ENCODE measurements at places on chromosomes 12 and 14.

DNA sequence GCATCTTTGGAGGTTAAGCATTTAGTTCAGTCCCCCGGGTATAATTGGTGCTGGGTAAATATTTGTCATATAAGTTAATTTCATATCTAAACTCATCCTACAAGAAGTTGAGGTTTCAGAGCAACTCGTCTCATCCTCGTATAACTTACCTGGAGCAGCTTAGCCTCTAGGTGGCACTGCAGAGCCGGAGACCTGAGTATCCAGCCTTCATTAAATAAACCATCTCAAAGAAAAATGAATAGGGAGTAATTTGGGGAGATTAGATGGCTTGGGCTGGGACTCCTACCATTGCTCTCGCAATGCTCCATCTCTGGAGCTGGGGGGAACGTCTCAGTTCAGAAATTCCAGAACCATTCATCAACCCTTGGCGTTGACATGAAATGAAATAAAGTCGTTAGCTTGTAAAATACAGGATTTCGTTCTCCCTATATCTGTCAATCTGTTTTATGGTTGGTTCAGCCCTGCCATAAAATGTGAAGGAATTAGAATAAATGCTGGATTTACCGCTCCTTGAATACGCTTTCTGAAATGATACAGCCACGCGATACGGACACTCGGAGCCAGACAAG, 122.9 kb upstream of the TMEM132D start:
- DNase-seq: peak; percentile 17

DNA sequence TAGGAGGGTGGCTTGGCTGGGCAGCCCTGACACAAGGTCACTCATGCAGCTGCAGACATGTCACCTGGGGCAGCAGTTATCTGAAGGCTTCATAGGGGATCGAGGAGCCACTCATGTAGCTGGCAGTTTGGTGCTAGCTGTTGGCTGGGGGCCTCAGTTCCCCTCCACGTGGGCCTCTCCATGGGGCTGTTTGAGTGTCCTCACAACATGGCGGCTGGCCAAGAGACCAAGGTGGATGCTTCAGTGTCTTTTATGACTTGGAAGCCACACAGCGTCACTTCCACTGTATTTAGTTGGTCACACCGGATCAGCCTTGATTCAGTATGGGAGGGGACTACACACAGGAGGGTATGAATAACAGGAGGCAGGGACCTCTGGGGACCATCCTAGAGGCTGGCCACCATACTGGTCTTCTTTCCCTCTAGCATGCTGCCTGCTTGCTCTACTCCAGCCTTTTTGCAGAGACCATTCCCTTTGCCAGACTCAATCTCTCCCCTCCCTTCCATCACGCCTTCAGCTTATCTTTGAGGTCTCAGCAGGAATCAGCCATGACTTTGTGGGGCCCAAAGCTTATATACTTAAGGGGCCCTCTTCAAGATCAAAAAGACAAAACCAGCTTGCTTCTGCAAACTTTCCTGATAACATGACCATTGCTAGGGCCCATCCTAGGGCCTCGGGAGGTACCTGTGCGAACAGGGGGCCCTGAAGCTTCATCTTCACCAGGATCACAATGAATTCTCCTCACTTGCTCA, 53.4 kb downstream of the RPH3A start:
- DNase-seq: no peak

DNA sequence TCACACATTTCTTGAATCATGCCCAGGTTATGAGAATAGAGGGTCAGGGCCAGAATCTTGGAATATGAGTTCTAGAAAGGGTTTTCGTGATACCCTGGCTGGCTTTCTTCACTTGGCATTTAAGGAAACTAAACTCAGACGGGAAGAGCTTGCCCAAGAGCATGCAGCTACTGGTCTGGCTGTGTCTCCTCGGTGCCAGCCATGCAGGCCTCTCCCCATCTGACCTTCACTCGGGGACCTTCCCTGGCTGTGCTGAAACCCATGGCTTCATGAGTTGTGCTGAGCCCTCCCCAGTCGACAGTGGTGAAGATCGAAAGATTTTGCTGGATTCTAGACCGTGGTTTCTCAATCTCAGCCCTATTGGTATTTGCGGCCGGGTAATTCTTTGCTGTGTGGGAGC, 38.0 kb downstream of the FOXN3 start:
- DNase-seq: no peak

DNA sequence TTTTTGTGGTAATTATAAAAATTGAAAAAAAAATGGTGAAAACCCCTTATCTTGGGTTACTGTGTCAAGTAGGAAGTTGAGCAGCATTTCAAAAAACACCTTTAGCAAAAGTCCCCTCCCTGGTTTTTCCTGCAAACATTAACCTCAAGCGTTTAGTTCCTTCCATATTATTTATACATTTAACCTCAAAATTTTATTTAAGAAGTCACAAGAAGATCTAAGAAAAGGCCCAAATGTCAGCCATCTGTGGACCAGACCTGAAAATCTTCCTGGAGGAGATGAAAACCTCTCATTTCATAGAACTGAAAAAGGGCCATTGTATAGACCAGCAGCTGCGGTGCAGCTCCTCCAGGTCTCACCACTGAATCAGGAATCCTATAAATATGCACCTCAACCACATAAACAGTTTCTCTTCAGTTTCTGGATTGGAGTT, 40.4 kb upstream of the BTG1 start:
- DNase-seq: peak; percentile 77

DNA sequence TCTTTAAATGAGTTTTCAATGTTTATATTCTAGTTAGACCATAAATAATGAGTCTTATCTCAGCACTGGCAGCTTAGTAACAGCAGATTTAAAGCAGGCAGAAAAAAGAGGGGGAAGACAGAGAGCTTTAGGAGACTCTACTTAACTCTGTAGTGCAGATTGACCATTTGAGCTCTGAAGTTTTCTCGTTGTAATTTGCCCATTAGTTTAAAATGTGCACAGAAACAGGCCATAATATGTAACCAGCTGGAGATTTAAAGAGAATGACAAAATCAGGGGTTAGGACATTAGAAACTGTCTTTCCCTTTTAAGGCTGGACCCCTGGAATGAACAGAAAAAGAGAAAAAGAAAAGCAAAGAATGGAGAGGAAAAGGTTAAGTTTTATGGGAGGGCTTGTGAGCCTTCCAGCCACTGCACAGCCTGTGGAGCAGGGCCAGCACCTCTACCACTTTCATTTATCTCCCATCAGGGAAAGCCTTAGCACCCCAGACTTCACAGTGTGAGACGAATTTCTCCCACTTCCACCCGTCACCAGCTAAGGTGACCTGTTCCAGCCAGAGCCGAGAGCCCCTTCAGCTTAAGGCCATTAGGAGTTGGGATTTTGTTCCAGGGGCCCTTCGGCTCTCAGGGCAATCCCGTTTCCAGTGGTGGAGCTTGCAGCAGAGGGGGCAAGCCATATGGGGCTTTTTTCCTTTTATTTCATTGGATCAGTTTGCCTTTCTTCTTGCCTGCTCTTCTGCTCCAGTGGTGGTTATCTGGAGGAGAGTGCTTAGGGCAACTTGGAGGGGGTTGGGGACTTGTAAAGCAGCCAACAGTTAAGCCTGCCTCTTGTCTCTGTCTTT, 8.0 kb downstream of the IL22 start:
- DNase-seq: no peak

GRCh38 chr12:27508736-27509431, 15.1 kb upstream of the PPFIBP1 start:
- no peak for DNase-seq

GRCh38 chr14:100298551-100299237, 7.5 kb downstream of the SLC25A29 start:
- no peak for DNase-seq

GRCh38 chr14:59161561-59162175, 26.8 kb upstream of the DAAM1 start:
- DNase-seq: no peak

- no peak for DNase-seq
Observed at GRCh38 chr12:111259231-111259630, 109.7 kb downstream of the PHETA1 start.

GRCh38 chr12:104374071-104374470, 70.5 kb downstream of the EID3 start:
- no peak for DNase-seq

- no peak for DNase-seq
Observed at GRCh38 chr12:113184098-113184899, 979 bp downstream of the DDX54 start.

DNA sequence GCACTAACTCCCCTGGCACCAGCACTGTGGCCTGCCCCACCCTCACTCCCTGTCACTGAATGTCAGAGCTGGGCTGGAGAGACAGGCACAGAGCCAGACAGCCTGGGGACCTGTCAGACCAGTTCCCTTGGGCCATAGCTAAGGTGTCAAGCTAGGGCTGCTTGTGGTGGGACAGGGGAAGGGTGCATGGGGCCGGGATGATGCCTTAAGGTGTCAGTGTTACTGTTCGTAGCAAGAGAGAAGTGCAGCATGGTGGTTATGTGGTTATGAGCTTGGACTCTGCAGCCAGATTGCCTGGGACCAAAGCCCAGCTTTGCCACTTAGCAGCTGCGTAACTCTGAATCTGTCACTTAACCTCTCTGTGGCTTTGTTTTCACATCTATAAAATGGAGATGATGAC, 3.8 kb downstream of the RAPGEF3 start:
- peak; percentile 53 for DNase-seq

DNA sequence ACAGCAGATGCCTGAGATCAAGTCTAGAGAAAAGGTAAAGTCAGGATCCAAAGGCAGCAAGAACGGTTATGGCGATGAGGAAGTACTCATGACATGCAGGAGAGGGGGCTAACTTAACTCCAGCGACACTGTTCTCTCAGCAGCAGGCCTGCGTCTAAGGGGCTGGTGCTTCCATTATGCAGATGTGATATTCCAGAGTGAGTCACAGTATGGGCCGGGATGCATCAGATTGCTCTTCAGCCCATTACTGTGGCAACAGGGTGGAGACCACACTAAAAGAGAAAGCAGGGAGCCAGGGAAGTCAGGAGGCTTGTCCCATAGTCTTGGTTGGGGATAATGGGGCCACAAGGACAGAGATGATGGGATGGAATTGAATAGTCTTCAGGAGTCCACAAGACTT, 151.8 kb upstream of the NTF3 start:
- DNase-seq: no peak

DNA sequence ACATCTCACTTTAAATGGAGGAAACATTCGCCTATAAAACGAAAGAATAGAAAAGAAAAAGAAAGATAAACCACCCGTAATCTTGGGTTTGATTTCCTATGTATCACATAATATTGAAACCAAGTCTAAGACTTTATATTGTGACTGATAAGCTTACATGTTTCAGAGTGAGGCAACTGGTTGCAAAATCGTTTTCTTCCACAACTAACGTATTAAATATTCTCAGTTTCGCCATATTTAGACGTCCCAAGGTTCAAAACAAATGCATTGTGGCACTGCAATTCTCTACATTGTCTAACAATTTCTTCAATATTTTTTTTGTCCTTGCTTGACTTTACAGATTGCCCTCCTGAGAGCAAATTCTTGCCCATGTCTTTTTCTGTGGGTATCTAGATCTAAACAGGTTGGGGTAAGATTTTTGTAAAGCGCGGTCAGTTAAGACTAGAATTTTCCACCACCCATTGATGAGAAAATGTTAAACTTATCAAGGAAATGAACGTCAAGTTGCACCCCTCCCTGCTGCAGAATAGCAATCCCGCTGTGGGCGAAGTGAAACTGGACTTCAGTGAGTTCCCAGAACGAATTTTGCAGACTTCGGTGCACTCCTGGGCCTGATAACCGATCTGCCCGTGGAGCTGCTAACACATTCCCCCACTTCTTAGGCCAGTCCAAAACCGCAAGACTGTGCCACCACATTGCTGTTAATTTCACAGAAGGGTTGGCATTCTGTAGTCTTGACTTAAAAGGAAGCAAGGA, 2.7 kb downstream of the TBX3 start:
- no peak for DNase-seq

DNA sequence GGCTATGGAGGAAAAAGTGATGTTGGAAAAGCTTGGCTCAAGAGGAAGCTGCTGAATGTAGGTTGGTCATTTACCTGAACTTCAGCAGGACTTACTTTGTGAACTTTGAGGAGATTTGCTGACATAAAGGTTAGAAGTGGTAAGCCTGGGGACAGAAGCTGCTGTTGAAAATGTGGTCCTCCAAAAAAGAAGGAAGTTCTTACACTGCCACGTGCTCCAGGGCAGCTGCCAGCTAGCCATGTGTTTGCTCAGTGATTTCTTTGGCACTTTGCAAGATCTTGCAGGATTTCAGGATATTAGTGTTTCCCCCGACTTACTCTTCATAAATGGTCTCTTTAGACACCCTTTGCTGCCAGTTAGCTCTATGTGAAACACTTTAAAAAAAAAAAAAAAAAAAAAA, 14.8 kb upstream of the DYRK2 start:
- no peak for DNase-seq

DNA sequence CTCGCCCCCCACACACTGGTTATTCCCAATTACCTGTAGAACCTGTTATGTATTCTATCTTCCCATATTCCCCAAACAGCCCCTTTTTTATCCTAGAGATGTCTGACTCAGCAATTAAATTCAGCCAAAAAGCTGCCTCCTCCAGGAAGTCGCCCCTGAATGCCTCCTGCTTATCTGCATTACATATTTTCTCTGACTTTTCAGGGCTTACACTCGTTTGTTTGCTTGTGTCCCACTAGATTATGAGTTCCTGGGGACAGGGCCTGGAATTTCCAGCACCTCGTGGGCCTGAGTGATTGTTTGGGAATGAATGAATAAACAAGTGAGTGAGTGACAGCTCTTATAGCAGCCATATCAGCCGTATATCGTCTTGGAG, 99.3 kb upstream of the RFLNA start:
- no peak for DNase-seq

DNA sequence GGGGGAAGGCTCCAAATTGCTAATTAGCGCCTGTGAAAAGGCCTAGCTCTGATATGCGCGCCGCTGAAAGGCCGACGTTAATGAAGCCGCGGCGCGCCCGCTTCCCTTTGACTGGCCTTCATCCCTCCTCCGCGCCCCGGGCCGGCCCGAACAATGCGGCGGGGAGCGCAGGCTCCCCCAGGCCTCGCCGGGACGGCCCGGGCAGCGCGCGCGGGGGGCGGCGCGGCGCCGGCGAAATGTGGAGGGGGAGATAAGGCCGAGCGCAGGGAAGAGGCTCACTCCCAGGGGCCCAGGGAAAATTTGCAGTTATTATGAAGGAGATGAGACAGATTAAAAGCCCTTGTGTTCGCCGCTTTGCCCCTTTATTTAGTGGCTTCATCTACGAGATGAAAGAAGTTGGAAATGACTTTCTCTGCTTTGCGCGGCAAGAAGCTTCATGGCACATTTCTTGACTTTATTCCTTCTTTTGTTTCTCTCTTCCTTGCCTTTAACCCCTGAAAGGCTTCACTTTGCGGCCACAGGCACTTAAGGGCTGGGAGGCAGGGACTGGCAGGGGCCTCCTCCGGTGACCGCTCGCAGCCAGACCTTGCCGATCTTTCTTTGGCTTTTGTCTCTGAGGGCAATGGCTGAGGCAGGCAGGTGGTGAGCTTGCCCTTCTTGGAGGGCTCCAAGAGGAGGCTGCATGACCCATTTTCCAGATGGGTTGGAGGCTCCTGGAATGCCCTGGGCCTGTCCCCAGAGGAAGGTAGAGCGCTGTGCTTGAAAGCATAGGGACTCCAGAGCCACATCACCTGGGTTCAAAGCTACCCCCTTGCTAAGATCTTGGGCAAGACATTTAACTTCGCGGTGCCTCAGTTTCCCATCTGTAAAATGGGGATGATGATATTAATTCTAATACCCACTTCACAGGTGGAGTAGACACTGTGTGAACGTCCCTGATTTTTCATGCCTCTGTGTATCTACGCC, 12.7 kb upstream of the GPATCH2L start:
- DNase-seq: no peak
